GM12891 (cell line): ENCODE measurements at places on chromosomes 1 and 21.

DNA sequence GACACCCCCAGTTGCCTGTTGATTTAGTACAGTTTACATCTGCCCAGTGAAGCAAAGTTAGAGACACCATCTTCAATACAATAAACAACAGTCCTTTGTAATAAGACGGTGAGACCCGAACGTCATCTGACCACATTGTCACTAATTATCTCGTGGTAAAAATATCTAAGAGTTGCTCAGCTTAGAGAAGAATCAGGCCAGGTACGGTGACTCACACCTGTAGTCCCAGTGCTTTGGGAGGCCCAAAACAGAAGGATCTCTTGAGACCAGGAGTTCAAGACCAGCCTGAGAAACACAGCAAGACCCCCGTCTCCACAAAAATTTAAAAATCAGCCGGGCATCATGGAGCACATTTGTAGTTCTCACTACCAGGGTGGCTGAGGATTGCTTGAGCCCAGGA, 53.5 kb downstream of the CD34 start:
- DNase-seq: no peak

GRCh38 chr1:39632682-39633417, 6.6 kb downstream of the HEYL start:
- no peak for DNase-seq

DNA sequence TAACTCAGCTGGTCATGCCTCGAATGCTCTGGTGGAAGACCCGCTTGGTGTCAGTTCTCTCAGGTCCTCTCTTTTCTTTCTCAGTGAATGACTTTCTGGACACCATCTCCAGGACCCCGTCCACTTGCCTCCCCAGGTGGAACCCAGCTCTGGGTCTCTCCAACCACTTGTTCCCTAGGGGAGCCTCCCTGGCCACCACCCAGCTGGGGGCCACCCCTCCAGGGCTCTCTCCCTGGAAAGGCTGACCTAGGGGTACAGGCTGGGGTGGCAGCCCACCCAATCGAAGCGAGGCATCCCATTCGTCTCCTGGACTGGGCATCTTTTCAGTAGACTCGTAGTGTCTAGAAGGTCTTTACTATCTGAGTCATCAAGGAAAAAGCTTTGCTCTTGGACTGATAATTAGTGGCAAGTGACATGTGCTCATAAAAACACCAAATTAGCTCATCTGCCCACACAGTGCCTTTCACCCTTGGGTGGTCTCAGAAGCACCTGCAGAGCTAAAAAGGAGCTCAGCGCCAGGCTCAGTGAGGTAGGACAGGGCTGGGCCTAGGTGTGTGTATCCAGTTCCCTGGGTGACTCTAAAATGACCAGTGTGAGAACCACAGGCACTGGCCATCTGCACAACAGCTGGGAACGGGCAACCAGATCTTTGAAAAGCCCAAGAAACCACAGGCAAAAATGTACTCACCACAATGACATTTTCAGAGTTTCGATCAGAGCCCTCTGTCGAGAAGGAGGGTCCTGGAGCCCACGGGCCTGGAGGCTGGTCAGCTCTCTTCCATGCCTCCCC, 2.4 kb upstream of the PDXK start:
- no peak for DNase-seq

DNA sequence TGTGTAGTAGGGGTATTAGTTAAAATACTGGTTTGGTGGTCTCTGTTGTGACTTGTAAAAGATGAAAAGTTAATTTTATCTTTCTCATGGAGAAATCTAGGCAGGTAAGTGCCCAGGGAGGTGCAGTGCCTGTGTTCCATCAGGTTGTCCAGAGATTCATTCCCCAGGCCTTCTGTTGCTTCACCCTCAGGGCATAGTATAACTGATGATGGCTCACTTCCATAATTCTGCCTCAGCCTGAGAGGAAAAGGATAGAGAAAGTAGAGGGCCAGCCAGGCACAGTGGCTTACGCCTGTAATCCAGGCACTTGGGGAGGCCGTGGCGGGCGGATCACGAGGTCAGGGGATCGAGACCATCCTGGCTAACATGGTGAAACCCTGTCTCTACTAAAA, 153.9 kb downstream of the FMN2 start:
- no peak for DNase-seq

DNA sequence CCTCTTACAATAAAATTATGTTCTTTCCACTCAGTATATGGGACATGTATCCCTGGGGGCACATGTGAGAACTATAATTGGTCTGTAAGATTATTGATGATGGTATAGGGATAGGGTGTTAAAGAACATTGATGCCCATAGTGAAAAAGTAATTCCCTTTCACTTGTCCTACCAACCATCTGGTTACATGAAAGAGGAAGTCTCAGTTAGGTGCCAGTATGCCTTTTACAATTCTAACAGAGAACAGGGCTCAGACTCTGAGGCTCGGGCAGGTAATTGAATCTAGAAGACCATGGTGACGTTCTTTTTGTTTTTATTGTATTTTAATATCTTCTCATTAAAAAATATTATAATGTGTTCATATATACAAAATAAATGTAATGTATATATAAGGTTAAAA, 113.6 kb downstream of the FGGY start:
- DNase-seq: no peak

DNA sequence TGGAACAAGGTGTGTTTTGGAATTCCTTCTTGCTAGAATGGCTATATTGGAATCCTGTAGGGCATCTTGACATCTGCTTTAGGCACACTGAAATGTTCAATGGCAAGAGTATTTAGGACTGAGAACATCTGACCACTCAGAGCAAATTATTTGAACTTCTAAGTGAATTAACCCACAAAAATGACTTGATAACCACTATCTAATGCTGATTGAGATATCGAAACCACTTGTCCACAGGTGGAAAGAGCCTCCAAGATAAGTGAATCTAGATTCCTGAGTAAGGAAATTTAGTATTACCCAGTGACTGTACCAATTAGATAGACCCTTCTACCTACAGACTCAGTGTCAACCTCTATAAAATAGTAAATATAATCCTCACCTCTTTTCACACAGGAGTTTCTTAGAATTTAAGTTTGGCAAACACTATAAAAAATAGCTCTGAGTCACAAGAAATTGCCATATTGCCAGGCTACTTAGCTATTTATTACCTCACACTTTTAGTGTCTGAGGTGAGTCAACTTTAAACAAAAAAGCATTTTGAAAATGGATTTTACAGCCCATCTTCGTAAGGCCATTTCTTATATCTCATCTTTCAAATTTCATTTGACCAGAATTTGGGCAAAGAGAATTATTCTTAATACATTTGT, 421.8 kb downstream of the PTBP2 start:
- no peak for DNase-seq

DNA sequence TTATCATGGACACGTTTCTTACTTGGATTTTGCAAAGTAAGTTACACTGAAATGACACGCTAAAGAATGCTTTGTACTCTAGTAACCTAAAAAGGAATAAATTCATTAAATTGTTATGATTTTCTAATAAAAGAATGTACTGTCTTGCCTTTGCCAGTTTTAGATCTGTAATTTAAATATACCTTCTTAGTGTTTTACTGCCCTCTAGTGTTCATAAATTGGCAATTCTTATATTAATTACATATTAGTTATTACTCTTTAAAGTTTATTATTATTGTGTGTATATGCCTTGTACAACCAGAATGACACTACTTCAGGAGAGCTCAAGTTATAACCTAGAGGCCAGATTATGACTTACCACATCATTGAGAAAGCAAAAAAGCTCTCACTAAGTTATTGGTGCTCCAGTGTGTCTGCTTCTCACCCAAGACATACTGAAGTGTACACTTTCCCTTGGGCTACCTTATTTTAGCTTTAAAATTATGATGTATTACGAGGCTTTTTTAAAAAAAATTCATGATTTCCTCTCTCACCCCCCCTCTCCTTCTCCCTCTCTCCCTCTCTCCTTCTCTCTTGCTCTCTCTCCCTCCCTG, 169.9 kb downstream of the HS2ST1 start:
- DNase-seq: no peak

DNA sequence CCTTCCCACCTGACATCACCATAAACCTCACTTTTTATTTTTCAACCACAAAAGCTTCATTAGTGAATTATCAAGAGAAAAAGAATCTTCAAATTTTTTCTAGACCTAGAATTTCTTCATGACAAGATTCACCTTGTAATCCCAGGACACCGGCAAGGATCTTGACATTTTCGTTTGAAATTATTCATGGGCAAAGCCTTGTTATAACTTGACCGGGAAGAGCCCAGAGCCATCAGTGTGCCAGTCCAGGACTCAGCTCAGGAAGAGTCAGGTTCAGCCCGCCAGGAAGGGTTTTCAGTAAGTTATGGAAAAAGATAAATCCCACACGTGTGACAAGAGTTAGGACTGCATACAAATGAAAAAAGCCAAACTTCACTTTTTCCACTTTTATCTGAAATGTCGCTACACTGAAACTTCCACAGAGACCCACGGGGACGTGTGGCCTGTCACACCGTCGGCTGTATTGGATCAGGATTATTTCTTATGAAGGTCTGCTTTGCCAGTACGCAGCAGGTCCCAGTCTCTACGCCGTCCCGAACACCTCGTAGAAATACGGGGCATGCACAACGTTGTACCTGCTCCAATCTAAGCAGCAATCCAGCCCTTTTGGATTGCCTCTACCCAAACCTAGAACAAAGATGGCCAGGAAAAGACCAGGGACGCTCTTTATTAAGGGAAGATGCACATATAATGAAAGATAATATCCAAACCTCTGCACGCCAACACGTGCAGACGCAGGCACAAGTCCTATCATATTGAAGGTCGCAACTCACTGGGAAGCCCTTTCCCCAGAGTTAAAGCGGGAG, 916 bp downstream of the F3 start:
- DNase-seq: no peak

GRCh38 chr1:203036537-203036936, 10.2 kb downstream of the PPFIA4 start:
- DNase-seq: peak; percentile 4

DNA sequence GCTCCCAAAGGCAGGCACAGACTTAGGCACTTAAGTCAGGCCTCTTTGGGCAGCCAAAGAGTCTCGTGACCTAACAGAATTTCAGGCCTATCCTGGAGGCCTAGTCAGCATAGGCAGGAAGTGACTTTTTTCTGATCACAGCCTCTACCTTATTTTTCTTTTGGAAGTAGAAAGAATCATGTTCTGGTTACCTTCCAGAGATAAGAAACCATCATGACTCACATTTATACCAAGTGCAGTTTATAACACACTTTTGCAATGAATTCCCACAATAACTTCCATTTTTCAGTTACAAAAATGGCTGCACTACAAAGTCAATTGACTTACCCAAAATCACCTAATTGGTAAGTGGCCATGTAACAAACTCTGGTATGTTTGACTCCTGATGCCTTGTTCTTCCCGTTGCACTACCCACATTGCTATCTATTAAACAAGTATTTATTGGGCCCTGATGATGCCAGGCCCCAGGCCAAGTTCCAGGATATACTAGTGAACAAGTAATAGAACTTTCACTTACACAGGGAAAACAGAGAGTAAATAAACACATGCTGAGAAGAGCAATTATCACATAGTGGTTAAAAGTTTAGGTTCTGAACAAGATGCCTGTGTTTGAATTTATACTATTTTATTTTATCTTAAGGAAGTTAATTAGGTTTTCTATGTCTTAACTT, 74.3 kb downstream of the SH3GLB1 start:
- DNase-seq: no peak

GRCh38 chr1:62250126-62250726, 55.6 kb downstream of the L1TD1 start:
- no peak for DNase-seq

DNA sequence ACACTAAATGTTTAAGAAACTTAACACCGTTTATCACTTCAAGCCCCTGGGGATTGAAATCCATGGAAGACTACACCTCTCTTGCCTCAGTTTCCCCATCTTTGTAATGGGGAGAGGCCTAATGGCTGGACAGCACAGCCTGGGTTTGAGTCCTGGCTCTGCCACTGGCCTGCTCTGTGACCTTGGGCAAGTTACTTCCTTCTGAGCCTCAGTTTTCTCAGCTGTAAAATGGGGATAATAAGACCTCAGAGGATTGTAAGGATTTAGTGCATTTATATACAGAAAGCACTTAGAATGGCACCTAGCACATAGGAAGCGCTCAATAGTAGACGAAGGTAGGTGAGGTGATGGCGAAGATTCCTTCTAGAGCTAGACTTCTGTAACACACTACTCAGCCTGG, 5.5 kb downstream of the AGTRAP start:
- no peak for DNase-seq

GRCh38 chr1:91774520-91775203, 111.3 kb downstream of the TGFBR3 start:
- no peak for DNase-seq

DNA sequence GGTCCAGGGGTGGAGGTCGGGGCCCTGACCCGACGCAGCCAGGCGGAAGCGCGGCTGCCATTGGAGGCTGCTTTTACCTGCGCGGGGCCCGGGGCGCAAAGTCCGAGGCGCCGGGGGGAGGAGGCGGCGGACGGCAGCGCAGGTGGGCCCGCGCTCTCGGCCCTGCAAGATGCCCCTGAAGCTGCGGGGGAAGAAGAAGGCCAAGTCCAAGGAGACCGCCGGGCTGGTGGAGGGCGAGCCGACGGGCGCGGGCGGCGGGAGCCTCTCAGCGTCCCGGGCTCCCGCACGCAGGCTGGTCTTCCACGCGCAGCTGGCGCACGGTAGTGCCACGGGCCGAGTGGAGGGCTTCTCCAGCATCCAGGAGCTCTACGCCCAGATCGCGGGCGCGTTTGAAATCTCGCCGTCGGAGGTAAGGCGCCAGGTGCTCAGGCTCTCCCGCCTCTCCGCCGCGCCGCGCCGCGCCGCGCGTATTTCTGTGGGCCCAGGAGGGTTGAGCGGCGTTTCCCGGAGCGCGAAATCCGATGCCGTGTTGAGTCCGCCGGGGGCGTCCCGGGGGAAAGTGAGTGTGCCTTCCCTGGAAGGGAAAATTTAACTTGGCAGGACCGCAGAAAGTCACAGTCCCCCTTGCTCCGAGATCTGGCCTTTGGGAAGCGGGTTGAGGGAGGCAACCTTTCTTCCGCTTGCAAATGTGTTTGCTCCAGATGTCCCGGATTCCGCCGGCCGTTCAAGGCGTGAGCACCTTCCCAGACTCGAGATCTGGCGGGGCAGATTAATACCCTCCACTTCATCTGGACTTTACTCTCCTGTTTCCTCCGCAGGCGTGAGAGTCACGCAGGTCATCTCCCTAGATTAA, at the start of gene GIPC2:
TSS of gene GIPC2 (plus strand) at position 41 of the 853 bp plus-strand sequence. CDS start at position 170, 129 bp downstream.
- DNase-seq: peak; percentile 41

GRCh38 chr1:106978477-106979322, 77.8 kb upstream of the PRMT6 start:
- DNase-seq: no peak

DNA sequence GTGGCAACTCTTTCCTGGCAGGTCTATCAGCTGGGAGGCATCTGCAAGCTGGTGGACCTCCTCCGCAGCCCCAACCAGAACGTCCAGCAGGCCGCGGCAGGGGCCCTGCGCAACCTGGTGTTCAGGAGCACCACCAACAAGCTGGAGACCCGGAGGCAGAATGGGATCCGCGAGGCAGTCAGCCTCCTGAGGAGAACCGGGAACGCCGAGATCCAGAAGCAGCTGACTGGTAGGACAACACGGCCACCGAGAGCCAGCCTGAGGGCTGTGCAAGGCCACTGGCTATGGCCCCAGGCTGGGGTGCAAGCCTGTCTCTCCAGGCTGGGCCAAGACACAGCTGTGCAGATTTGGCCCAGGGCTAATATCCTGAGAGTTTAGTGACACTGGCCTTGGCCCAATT, 34.2 kb downstream of the PKP1 start:
- no peak for DNase-seq

GRCh38 chr1:169099561-169099960, 6.9 kb upstream of the ATP1B1 start:
- DNase-seq: no peak

- DNase-seq: no peak
These were observed 20.7 kb downstream of the KCNA10 start for GRCh38 chr1:110498270-110498669.

- no peak for DNase-seq
These were observed 6.7 kb upstream of the FAM167B start for GRCh38 chr1:32240140-32240951.

- no peak for DNase-seq
These were observed 52.8 kb downstream of the PTGER3 start for GRCh38 chr1:70994753-70995268.
